ENCODE measurements at places on chromosomes 3 and 15. TPM values are rescaled to one million over a fixed set of nuclear protein-coding genes. Genes with fewer than 3 reads are reported as not detected.

DNA sequence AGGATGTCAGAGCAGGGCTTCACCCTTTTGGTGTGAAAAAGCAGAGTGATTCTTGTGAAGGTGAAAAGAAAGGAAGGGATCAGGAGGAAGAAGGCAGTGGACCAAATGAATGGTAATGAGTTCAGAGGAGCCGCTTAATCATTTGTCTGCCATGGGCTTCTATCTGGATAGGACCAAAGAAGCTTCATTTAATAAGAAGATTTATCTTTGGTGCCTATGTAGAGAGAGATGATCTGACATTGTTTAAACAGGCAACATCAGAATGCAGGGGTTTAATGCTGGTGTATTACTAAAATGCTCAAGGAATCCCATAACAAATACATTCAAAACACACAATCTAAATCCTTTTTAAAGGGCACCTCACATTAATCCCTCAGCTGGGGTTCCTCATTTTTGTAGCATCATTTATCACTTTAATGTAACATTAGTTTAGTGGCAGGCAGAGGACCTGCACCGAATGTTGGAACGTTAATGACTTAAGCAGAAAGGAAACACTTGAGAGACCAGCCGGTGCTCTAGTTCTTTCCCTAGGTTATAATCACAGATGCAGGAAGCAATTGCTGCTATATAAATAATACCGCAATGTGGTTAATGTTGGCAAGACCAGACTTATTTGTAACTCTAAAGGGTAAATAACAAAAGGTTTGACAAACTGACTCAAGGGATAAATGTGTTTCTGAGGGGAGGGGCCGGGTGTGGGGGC lies 27.9 kb upstream of the IL1RAP start:
- DNase-seq: no peak
- no peaks in the 10 kb centered on the region for H3K4me1 ChIP-seq
- H3K36me3 ChIP-seq: no peaks in the 10 kb centered on the region
- no peak overlapping the region for H3K4me3 ChIP-seq
- no peak overlapping the region for H3K27ac ChIP-seq

- no peak for DNase-seq
- no peaks in the 10 kb centered on the region for H3K27me3 ChIP-seq
- no peak overlapping the region for H3K4me3 ChIP-seq
- no peak overlapping the region for H3K27ac ChIP-seq
Observed at GRCh38 chr3:171231361-171231760, 204.8 kb upstream of the SLC2A2 start.

GRCh38 chr15:70509731-70510143 lies 253.6 kb downstream of the UACA start:
- H3K4me1 ChIP-seq: peaks cover under 1% of the 10 kb centered on the region
- H3K27ac ChIP-seq: no peak overlapping the region
- no peaks in the 10 kb centered on the region for H3K36me3 ChIP-seq
- no peaks in the 10 kb centered on the region for H3K27me3 ChIP-seq
- DNase-seq: no peak
- H3K4me3 ChIP-seq: no peak overlapping the region

DNA sequence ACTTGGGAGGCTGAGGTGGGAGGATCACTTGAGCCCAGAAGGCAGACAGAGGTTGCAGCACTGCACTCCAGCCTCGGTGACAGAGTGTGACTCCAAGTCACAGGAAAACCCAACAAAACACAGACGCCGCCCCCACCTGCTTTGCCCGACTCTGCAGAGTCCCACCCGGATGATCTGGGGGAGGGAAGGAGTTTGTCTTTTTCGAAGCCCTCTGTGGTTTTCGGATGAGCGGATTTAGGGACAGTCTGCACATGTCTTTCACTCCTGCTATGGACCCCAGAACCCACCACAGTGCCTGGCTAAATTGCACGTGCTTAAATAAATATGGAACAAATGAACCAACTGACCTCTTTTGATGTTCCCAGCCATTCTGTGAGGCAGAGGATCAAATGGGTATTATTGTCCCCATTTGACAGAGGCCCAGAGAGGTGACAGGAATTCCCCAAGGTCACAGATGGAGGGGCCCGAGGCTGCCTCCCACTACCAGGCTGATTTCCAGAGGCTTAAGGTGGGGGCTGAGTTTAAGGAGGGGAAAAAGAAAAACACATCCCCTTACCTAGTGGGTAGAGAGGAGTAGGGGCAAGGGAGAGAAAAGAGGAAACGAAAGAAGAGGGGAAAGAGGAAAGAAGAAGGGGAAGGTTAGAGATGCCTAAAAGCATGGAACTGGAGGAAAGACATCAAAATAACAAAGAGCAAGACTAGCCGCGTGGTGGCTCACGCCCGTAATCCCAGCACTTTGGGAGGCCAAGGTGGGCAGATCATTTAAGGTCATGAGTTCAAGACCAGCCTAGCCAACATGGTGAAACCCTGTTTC lies 59.4 kb upstream of the TFRC start:
- no peak overlapping the region for H3K4me3 ChIP-seq
- H3K27ac ChIP-seq: no peak overlapping the region
- peaks cover 7% of the 10 kb centered on the region for H3K27me3 ChIP-seq

- no peaks in the 10 kb centered on the region for H3K4me1 ChIP-seq
- no peaks in the 10 kb centered on the region for H3K27me3 ChIP-seq
- H3K27ac ChIP-seq: no peak overlapping the region
Observed at GRCh38 chr3:130755666-130756065, 9.0 kb upstream of the PIK3R4 start.

- H3K36me3 ChIP-seq: no peaks in the 10 kb centered on the region
- H3K4me3 ChIP-seq: no peak overlapping the region
- DNase-seq: no peak
- H3K4me1 ChIP-seq: no peaks in the 10 kb centered on the region
Observed at GRCh38 chr3:61686228-61686648, 124.9 kb downstream of the PTPRG start.

- DNase-seq: no peak
- H3K36me3 ChIP-seq: no peaks in the 10 kb centered on the region
- no peaks in the 10 kb centered on the region for H3K4me1 ChIP-seq
- no peak overlapping the region for H3K4me3 ChIP-seq
Observed at GRCh38 chr3:155958676-155959075, 88.2 kb downstream of the GMPS start.

- no peaks in the 10 kb centered on the region for H3K4me1 ChIP-seq
- H3K27ac ChIP-seq: no peak overlapping the region
- H3K27me3 ChIP-seq: no peaks in the 10 kb centered on the region
- H3K4me3 ChIP-seq: no peak overlapping the region
Observed at GRCh38 chr3:190008432-190008831, 112.3 kb downstream of the P3H2 start.

The TRH gene
- total RNA-seq: not detected

The ACTC1 gene
- total RNA-seq: not detected

The ROBO2 gene
- total RNA-seq: not detected

The ANAPC13 gene
- 22.6 TPM for total RNA-seq

The LYZL4 gene
- not detected for total RNA-seq

The MUC20 gene
- total RNA-seq: 8.9 TPM

Data from T-cell (primary cell).